ENCODE measurements at places on chromosomes 1 and 21. TPM values are rescaled to one million over a fixed set of nuclear protein-coding genes. Genes with fewer than 3 reads are reported as not detected.

Gene CYP4B1
- not detected for total RNA-seq

Gene OR6K3
- not detected for total RNA-seq

Gene GIPC2
- 0.59 TPM for total RNA-seq

Gene IFNLR1
- total RNA-seq, result not detected

Gene SLAMF8
- not detected for total RNA-seq

Gene SPATA45
- not detected for total RNA-seq

Gene FCRL1
- total RNA-seq, result 0.35 TPM

Gene F3
- total RNA-seq, result 7.5 TPM

Gene C1orf226
- not detected for total RNA-seq

Gene GREM2
- 18.4 TPM for total RNA-seq

Gene FNDC5
- 2.0 TPM for total RNA-seq

Gene TTC39A
- total RNA-seq, result 0.35 TPM

Gene OR2L13
- total RNA-seq, result not detected

Gene HEYL
- 0.23 TPM for total RNA-seq

Gene TCEA3
- 32.6 TPM for total RNA-seq

Gene BSND
- total RNA-seq, result not detected

Gene OR2T35
- not detected for total RNA-seq

Gene LENEP
- not detected for total RNA-seq

Gene WARS2
- 17.8 TPM for total RNA-seq

Gene APOBEC4
- total RNA-seq, result not detected

Gene CD53
- total RNA-seq, result not detected

Gene KIAA1614
- 6.6 TPM for total RNA-seq

Gene HES5
- not detected for total RNA-seq

Gene LCE1B
- not detected for total RNA-seq

Gene TGFB2
- total RNA-seq, result 85.8 TPM

Gene NENF
- total RNA-seq, result 74.6 TPM

Gene ANKRD45
- not detected for total RNA-seq

Gene VHLL
- total RNA-seq, result 0.23 TPM

Gene LAD1
- not detected for total RNA-seq

Gene BCL2L15
- not detected for total RNA-seq

Gene ADAMTSL4
- total RNA-seq, result 1.4 TPM

Gene C4BPA
- total RNA-seq, result not detected

Gene CD1E
- total RNA-seq, result not detected

Gene KCNE1
- 0.23 TPM for total RNA-seq

Gene RNF186
- not detected for total RNA-seq

Gene AVPR1B
- total RNA-seq, result not detected

Gene CCDC190
- total RNA-seq, result not detected

Gene TDRD5
- total RNA-seq, result not detected

Gene CD1B
- not detected for total RNA-seq

Gene FCAMR
- not detected for total RNA-seq

Gene ACTL8
- 0.47 TPM for total RNA-seq

Gene GBP6
- total RNA-seq, result not detected

Gene IL12RB2
- total RNA-seq, result not detected

Gene IRF6
- total RNA-seq, result 7.7 TPM

Gene MAEL
- total RNA-seq, result not detected

Gene BCAN
- 0.08 TPM for total RNA-seq

Gene PGLYRP4
- total RNA-seq, result not detected

Gene CACNA1S
- total RNA-seq, result not detected

Gene CAMSAP2
- 17.7 TPM for total RNA-seq

Gene CTSK
- 38.4 TPM for total RNA-seq

Gene OR2T10
- total RNA-seq, result not detected

Measured in smooth muscle cell of the coronary artery (primary cell).